ENCODE measurements at places on chromosomes 4 and X.

GRCh38 chr4:8542776-8543525 lies 37.2 kb upstream of the GPR78 start:
- DNase-seq, result no peak

- DNase-seq, result no peak
Observed at GRCh38 chr4:23860919-23861318, 28.9 kb downstream of the PPARGC1A start.

DNA sequence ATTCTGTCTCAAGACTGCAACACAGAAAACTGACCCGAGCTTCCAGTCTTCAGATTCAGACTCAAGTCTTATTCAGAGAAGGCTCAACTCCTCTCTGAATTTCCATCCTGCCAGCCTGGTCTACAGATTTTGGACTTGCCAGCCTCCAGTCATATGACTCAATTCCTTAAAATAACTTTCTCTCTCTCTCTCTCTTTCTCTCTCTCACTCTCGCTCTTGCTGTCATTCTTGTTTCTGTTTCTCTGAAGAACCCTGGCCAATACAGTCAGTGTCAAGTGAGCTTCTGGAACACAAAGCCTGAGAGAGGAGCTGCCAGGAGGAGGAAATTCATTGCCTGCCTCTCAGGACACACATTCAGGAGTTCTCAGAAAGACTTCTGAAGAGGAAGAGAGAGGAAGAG lies 154.9 kb downstream of the PARM1 start:
- DNase-seq, result no peak

GRCh38 chrX:154715825-154716224 lies 35.1 kb downstream of the GAB3 start:
- DNase-seq, result no peak

- DNase-seq, result no peak
Observed at GRCh38 chr4:84915396-84915780, 51.1 kb downstream of the WDFY3 start.
